ENCODE measurements at places on chromosomes 5 and 9.
A peak's percentile ranks its signal among the peaks of the same experiment; 100 is the strongest.

GRCh38 chr9:129363216-129363873, 185.3 kb upstream of the IER5L start:
- no peak for DNase-seq

DNA sequence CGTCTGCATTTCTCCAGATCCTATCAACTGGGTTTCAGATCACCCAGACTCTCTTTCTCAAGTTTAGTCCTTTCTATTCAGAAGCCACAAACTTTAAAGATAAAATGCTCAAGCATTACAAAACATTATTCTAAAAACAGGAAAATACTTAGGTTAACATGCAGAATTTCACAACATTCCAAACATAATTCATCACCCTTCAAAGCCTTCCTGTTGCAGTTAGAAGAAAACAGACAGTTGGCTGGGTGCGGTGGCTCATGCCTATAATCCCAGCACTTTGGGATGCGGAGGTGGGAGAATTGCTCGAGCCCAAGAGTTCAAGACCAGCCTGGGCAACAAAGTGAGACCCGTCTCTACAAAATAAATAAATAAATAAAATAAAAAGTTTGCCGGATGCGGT, 7.7 kb upstream of the OCLN start:
- no peak for DNase-seq

- no peak for DNase-seq
Measured at GRCh38 chr9:1102642-1102970, 52.4 kb downstream of the DMRT2 start.

DNA sequence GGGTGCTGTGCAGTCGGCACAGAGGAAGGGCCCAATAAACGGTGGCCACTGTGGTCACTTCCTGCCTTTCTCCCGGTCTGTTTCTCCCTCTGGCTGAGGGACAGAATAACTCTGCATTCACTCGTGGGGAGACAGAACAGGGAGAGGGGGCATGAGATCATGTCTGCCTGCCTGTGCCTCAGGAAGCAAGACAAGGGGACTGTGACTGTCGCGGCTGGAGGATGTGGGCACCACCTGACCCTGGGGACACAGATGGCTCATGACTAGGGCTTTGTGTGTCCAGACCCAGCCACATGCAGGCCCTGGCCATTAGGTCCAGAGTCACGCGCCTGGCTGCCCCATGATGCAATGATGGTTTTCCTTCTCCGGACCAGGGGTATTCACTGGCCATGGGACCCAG, 5.8 kb downstream of the TRUB2 start:
- no peak for DNase-seq

DNA sequence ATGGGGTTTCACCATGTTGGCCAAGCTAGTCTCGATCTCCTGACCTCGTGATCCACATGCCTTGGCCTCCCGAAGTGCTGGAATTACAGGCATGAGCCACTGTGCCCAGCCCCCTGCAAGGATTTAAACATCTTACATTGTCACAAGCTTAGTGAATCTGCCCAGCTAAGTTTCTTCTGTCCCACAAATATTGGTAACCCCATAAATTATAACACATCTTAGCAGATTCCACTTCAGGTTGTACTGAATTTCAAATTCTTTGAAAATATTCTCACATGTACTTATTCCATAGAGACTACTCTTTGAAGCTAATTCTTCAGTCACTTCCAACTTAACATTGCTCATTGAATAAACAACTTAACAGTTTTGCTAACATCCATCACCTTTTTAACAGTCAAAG, 13.4 kb upstream of the AFF4 start:
- no peak for DNase-seq

DNA sequence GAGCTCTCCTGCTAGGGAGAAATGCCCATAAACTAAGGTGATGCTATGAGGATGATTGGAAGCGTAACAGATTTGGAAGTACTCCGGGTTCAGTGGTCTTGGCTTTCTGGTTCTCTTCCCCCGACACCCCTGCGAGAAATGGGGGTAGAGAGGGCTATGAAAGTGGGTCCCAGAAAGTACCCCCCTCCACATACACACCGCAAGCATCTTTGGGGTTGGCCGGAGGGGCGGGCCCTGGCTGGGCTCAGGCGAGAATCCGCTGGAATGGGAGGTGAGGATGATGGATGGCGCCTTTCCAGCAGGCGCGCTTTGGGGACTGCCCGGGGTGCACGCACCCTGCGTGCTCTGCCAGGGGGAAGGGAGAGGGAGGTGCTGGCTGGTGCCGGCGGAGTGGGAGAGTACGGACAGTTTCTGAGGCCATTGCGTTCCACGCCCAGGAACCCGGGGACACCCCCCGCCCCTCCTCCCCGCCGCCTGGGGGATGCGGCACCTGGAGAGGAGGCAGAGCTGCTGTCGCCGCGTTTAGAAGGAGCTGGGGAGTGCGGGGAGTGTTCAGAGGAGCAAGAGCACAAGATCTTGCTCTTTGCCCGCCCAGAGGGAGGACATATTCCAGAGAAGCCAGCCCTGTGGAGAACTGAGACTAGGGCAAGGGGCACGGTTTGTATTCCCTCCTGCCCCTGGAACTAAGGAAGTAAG, 1.9 kb downstream of the PCSK5 start:
- no peak for DNase-seq

DNA sequence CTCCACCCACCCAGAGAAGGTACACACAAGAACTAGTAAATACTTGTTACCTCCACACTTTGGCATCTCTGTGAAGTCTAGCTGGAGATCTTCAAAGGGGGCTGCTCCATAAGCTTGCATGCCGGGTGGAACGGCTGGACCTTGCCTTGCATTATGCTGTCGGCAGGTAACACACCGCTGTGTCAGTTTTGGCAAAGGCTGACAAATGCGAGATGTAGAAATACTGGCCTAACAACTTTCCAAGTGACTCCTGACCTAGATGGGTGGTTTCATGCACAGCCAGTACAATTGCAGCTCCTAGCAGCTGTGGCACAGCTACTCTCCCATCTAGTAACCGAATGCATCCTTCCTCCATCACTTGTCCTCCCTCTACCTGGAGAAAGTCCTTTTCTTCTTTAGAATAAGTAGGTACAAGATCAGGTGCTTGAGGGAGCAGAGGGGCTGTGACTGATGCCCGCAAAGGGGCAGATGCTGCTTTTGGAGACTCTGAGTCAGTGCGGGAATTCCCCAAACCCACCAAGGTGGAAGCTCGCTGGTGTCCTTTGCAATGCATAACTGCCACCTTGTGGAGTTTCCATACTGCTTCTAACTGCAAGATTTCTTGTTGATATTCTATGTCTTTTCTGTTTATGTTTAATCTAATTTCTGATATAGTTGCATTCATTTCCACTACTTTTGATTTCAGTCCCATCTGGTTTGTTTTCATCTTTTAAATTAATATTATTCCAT, 78.4 kb downstream of the TMEM161B start:
- DNase-seq = no peak

GRCh38 chr5:54774281-54775170, 210.9 kb downstream of the ESM1 start:
- DNase-seq = no peak

DNA sequence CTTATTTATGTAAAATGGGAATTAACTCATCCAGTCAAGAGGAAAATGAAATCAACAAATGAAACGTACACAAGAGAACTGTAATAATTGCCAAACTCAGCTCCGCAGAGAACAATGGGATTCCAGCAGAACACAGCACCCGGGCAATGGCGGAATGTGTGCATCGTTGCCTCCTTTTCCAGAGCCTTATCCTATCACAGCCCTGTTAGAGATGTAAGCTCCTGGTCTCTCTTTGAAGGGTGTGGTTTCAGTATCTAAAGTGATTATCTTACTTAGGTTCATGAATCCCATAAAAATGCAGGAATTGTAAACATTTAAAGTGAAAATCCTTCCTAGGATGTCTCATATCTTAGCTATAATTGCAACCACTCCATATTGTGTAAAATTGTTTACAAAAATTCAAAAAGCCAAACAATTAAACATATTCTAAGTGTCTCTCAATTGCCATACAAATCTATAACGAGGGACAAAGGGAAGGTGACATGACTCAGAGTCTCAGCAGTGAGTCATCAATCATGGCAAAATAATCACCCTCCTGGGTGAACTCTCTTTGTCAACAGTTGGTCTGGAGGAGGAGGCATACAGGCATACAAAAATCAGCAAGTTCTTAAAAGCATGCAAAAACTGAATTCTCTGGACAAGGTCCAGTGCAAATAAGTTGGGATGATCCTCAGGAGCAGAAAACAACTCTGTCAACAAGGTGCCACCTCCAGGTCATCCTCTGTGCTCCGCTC, 22.6 kb downstream of the SEMA5A start:
- no peak for DNase-seq

GRCh38 chr9:97848480-97849237, 4.4 kb upstream of the FOXE1 start:
- no peak for DNase-seq

DNA sequence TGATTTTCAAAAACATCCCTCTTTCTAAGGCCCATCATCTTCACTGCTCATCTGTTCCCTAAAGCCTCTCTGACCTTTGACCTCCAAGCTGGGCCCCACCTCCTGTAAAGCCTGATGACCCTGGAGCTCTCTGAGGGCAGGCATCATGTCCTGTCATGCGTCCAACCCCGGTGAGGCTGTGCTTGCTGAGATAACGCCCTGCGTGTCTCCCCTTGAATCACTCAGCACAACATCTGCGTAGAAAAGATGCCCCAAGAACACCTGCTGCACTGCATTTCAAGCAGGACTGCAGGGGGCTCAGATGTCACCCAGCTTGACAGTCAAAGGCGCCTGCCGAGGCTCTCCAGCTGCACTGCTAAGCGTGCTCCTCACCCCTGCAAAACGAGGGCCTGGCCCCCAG, 78.0 kb downstream of the OTULIN start:
- no peak for DNase-seq

GRCh38 chr9:76676857-76677256, 87.4 kb upstream of the PCA3 start:
- DNase-seq = no peak

DNA sequence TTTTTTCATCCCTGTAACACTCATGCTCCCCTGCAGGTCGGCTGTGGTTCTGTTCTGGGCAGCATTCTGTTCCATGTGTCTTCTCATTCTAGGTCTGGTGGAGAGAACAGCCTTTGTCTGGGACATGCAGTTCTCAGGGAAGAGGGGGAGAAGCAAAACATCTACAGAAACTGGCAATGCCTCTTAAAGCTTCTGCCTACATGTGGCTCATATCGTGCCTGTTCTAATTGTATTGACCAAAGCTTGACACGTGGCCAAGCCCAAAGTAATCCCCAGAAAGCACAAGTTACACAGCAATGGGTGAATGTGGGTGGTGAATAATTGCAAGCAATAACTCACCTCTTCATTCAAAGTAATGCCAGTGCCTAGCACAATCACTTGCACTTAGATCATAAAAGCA, 218.2 kb upstream of the IL12B start:
- DNase-seq = no peak

GRCh38 chr5:24367216-24367615, 277.6 kb downstream of the CDH10 start:
- no peak for DNase-seq

GRCh38 chr5:149946118-149946517, 1.5 kb upstream of the PDE6A start:
- no peak for DNase-seq

- no peak for DNase-seq
Measured at GRCh38 chr5:95779611-95780010, 42.9 kb downstream of the GLRX start.

GRCh38 chr5:56247592-56247991, 14.5 kb upstream of the ANKRD55 start:
- DNase-seq = no peak

GRCh38 chr5:157571357-157571827, 4.2 kb downstream of the ADAM19 start:
- peak; percentile 75 for DNase-seq

DNA sequence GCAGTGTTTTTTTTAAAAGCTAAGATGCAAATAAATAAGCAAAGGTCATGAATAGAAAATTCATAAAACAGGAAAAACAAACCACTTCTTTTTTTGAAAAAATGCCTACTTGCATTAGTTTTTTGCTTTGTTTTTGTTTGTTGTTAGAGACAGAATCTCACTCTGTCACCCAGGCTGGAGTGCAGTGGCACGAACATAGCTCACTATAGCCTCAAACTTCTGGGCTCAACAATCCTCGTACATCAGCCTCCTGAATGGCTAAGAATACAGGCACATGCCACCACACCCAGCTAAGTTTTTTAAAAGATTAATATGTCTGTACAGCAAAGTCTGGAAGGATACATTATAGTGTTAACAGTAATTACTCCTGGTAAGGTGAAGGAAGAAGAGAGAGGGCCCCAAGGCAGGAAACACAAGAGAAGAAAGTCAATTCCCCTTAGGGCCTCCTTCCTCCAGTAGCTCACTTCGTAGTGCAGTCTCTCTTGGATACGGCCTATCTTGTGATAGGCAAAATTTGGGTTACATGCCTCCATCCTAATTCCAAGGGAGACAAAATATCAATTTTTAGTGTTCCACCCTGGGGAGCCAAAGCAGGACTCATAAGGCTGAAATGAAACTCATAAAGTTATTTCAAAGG, 15.3 kb downstream of the FAM169A start:
- no peak for DNase-seq

DNA sequence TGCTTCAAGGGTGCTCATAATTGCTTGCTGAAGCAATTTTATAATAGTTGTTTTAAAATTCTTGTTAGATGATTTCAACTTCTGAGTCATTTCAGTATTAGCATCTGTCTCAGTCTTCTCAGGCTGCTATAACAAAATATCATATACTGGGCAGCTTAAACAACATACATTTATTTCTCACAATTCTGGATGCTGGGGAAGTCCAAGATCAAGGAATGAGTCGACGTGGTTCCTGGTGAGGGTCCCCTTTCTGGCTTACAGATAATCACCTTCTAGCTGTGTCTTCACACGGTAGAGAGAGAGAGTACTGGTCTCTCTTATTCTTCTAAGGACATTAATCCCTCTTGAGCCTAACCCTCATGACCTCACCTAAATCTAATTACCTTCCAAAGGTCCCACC, 160.4 kb downstream of the SIL1 start:
- DNase-seq = no peak

DNA sequence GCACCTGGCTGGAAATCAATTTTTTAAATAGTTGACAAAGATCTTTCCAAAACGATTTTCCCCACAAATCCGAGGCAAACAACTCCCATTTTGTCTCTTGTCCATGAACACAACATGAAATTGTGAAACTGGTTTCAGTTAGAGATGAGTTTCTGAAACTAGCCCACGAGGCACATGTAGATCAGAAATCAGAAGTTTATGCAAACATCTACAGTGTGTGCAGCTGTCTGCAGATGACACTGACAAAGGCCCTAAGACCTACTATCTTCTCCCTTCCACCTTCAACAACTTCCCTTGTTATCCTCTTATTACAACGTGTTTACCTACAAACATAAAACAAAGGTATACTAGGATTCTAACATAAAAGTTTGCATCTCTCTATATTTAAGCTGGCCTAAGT, 183.3 kb downstream of the DIRAS2 start:
- DNase-seq = no peak

GRCh38 chr5:62375627-62376026, 28.1 kb downstream of the DIMT1 start:
- no peak for DNase-seq

GRCh38 chr5:174532455-174533453, 191.6 kb upstream of the MSX2 start:
- DNase-seq = no peak

DNA sequence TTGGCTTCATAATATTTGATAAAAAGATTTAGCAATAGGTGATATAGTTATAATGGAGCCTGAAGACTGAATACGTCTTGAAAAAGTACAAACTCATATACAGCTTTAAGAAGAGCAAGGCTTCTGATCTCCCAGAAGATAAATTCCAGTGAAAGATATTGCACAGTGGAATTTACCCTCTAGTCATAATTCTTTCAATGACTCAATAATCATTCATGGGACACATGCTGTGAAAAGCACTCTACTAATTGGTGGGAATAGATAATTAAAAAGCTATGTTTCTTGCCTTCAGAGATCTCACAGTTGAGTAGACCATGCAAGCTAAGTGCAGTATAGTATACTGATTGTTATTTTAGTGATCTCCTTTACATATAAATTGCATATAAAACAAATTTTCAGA, 538.6 kb upstream of the CYLC2 start:
- DNase-seq = no peak

Measured in GM12878 (cell line).